Stimulated activated CD4-positive, alpha-beta T cell treated with anti-CD3 and anti-CD28 coated beads, Interleukin-15, amount 100 ng/mL, for 48 hours (primary cell): ENCODE measurements at places on chromosomes 1 and 21.
A peak's percentile ranks its signal among the peaks of the same experiment; 100 is the strongest.

GRCh38 chr21:46437096-46437498 lies 21.6 kb upstream of the DIP2A start:
- DNase-seq: no peak

GRCh38 chr1:108511764-108512163 lies 48.1 kb upstream of the EEIG2 start:
- DNase-seq: no peak

DNA sequence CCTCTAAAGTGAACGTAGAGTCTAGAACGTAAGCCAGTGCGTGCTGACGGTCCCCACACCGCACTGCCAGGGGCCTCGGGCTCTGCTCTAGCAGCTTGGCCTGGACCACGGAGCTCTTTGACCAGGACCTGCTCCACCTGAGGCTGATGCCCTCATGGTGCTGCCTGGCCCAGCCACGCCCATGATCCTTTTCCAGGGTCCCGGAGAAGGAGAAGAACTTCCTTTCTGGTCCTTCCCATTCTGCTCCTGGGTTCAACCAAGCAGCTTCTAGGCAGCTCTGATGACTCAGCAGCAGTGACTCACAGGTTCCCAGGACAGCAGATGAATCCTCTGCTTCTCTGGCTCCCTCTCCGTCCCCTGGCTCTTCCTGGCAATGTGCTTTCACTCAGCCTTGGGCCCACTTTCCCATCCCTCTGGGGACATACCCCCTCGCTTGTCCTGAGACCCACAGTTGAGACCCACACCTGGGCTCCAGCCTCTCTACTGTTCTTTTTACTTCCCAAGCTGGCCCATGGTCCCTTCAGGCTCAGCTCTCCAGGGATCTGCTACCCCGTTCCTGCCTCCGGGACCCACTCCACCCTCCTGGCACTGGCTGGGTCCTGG lies 246.3 kb upstream of the RAB4A start:
- DNase-seq: peak; percentile 19

DNA sequence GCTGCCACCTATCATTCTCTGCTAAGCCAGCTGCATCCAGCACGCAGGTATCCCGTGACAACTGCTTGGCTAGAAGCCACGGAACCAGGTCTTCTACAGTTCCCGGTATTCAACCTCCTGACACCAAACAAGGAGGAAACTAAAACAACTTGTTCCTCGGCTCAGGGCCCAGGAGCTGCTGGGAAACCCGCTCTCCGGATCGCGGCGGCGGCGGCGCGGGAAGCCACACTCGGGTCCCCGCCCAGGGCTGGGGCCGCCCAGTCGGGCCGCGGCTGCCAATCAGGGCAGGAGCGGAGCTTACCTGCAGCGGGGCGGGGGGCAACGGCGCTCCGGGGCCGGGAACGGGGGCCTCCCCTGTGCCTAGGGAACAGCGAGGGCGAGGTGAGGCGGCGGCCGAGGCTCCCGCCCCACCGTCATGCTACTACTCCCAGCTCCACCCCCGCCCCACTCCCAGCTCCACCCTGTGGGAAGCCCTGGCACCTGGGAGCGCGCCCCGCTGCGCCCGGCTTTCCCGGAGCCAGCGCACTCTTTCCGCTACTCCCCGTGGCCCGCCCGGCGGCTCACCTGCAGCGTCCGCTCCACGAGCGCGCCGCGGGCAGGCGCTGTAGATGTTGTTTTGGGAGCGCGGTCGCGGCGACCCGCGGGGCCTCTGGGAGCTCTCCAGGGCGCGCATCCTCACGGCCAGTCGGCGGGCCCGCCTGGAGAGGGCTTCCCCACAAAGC lies 12.1 kb downstream of the IL24 start:
- DNase-seq: no peak

- DNase-seq: no peak
These were observed 40.2 kb upstream of the SIPA1L2 start for GRCh38 chr1:232669981-232670747.

GRCh38 chr1:171622152-171622462 lies at the start of gene MYOCOS:
MYOCOS (plus strand) TSS chr1:171622243; CDS start chr1:171623884, 1,641 bp downstream.
- DNase-seq: no peak
